AG10803 (cell line): ENCODE measurements at places on chromosomes 4 and X.

- DNase-seq = no peak
These were observed 148.3 kb upstream of the TLL1 start for GRCh38 chr4:165724786-165725185.

DNA sequence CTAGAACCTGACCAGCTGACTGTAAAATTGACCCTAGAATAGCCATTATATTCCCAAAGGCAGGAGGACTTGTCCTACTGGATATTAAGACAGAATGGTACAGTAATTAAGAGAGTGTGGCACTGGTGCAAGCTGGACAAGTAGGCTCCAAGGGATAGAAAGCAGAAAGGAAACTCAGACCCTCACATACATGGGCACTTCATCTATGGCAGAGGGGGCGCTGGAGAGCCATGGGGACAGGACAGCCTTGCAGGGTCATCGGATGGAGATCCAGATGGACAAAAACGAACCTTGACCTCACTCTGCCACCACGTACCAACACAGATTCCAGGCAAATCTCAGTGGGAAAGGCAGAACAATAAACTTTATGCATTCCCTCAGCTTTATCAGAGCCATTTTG is 40.6 kb downstream of the GAB3 start:
- no peak for DNase-seq

GRCh38 chr4:72325215-72325614 is 243.8 kb downstream of the ADAMTS3 start:
- peak; percentile 30 for DNase-seq

GRCh38 chrX:27626066-27626465 is 35.9 kb downstream of the DCAF8L2 start:
- DNase-seq = no peak

- DNase-seq = peak; percentile 3
These were observed 16.4 kb downstream of the MAGEA4 start for GRCh38 chrX:151929126-151929525.

DNA sequence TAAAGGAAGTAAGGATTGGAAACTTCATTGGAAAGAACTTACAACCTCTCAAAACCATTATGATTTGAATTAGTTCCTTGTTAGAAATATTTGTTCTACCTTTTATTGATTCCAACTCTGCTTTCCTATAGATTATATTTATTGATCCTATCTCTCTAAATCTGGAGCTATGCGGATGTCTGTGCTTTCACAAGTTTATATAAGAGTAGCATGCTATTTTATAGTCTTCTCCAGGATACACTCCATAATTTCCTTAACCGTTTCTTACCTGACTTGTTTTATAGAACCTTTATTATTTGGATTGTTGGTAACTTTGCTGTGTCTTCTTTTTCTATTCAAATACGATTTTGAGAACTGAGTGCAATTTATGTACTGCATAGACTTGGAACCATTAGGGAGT is 668.1 kb downstream of the RAPGEF2 start:
- DNase-seq = no peak

GRCh38 chrX:67500617-67501016 is 43.2 kb upstream of the AR start:
- no peak for DNase-seq

GRCh38 chr4:89284828-89285227 is 22.8 kb downstream of the GPRIN3 start:
- DNase-seq = no peak

DNA sequence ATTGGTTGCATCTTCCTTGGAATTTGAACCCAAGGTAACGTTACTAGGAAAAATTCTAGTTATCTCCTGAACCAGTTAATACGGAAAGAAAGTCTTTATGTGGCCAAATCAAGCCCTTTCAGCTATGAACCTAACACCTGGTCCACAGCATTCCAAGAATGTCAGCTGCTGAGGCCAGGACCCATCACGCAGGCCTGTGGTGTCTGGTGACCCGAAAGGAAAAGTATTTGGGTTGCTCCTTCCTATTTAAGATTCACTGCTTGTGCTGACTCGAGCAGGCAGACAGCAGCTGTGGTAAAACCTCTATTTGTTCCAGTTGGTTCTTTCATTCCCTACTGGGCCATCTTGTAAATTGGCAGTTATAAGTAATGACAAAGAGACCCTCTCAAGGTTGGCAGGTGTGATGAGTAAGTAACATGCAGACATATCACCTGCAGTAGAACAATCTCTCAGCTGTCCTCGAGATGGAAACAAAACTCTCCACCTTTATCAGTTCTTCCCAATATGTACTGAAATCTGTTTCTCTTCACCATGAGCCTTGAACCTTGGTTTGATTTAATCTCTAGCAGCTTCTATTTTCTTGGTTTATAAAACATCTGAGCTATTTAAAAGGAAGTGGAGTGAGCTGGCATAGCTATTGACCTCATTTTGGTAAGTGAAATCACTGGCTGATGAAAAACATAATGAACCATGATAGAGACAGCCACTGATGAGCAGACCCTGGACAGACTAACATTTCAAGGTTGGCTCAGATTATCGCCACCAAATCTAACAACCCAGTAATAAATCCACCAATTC is 182.1 kb upstream of the SMIM31 start:
- no peak for DNase-seq

- no peak for DNase-seq
These were observed 1.9 kb downstream of the ENPP6 start for GRCh38 chr4:184215709-184216328.

DNA sequence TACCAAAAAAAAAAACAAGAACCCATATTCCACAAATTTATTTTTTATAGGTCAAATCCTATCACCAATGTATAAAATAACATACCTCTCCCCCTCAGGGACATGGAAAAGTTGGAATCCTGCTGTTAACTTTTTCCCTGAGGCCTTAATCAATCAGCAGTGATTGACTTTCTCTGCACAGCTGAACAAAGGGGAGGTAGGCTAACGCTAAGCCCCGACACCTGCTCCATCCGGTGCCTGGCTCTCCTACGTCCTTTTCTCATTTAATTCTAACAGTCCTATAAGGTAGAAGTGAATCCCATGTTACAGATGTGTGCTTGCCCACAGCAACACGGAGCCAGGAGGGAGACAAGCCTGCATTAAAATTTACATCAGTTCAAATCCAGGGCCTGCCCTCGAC is 2.8 kb downstream of the CENPU start:
- no peak for DNase-seq

GRCh38 chr4:26263165-26263564 is 57.6 kb upstream of the RBPJ start:
- DNase-seq = no peak

- DNase-seq = no peak
These were observed 19.3 kb upstream of the ABLIM2 start for GRCh38 chr4:8177956-8178355.

- no peak for DNase-seq
These were observed 57.8 kb upstream of the NAP1L5 start for GRCh38 chr4:88755454-88755853.

DNA sequence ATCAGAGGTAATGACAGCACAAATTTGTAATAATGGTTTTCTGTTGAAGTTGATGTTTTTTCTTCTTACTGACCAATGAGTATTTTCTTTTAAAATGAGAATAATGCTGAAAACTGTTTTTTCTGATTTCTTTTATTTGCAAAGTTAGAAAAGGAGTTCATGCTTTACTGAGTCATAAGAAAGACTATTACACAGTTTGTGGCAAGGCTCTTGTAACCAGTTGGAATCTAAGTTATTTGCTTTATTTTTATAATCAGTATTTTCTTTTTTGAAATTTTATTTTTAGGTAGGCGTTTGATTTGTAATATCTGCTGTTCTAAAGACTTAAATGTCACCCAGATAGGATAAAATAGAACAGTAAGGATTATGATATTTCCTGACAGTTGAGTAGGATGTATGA is 25.5 kb downstream of the ANAPC4 start:
- DNase-seq = peak; percentile 58

DNA sequence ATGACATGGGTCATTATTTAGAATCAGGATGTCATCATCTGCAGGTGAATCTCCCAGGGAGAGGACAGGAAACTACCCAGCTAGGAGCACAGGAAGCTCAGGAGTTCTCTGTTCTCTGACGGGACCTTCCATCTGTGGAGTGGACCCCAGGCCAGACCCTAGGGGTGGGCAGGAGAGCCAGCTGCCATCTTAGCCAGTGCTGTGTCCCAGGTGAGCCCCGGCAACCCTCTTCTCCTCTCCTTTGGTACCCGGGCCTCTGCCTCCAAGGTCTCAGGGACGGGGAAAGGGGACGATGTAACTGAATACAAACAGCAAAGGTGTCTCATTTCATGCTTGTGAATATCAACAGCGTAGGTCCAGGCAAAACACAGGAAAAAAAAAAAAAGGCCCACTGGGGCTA is 48.5 kb downstream of the C4orf50 start:
- DNase-seq = no peak

GRCh38 chrX:63424063-63424462 is 72.9 kb upstream of the SPIN4 start:
- no peak for DNase-seq

GRCh38 chrX:73563738-73564068 is 706 bp downstream of the CHIC1 start:
- DNase-seq = peak; percentile 4

- DNase-seq = peak; percentile 78
These were observed 204.1 kb upstream of the NEIL3 start for GRCh38 chr4:177105536-177105935.

DNA sequence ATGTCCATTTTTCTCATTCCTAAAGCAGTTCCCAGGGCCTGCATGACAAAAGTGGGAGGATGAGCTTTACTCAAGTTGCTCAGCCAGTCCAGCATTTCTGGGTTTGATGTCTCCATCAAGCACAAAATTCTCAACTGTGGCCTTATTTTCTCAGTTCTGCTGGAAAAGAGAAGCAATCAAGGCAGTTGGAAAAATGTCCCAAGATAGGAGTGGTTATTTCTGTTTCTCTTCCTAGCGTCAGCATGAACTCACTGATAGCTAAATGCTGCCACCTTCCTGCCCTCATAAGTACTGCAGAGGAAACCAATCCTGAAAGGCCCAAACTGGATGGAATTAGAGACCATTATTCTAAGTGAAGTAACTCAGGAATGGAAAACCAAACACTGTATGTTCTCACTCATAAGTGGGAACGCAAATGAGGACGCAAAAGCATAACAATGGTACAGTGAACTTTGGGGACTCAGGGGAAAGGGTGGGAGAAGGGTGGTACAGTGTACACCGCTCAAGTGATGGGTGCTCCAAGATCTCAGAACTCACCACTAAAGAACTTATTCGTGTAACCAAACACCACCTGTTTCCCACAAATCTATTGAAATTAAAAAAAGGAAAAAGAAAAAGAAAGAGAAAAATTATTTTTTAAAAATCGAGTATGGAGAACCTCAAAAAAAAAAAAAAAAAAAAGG is 29.6 kb downstream of the ADH7 start:
- DNase-seq = peak; percentile 91

- DNase-seq = no peak
These were observed at the start of gene TBC1D1 for GRCh38 chr4:37890801-37891259. Gene TBC1D1, plus strand, starts transcription at chr4:37891084. Its CDS starts 11,012 bp downstream, at chr4:37902096.

DNA sequence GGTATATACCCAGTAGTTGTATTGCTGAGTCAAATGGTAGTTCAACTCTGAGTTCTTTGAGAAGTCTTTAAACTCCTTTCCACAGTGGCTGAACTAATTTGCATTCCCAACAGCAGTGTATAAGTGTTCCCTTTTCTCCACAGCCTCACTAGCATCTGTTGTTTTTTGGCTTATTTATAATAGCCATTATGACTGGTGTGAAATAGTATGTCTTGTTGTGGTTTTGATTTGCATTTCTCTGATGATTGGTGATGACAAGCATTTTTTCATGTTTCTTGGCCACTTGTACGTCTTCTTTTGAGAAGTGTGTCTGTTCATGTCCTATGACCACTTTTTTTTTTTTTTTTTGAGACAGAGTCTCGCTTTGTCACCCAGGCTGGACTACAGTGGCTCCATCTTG is 30.5 kb downstream of the GPR50 start:
- no peak for DNase-seq

GRCh38 chr4:26325191-26325590 is 4.4 kb downstream of the RBPJ start:
- peak; percentile 59 for DNase-seq

DNA sequence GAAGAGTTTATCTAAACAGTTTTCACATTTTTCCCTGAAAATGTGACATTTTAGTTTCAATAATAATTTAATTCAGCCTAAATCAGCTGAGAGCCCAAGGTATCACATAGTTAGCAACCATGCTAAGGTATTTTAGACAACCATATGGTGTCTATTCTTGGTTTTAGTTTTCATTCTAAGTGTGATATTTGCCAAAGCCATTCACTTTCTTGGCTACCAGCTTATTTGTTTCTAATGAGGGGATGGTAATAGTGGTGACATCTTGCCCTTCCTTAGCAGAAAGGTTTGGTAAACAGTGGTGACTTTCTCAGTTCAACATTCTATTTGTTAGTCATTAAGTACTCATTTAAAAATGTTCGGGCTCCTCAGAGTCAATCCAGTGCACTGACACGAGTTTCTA is 854.9 kb upstream of the HTR2C start:
- no peak for DNase-seq

DNA sequence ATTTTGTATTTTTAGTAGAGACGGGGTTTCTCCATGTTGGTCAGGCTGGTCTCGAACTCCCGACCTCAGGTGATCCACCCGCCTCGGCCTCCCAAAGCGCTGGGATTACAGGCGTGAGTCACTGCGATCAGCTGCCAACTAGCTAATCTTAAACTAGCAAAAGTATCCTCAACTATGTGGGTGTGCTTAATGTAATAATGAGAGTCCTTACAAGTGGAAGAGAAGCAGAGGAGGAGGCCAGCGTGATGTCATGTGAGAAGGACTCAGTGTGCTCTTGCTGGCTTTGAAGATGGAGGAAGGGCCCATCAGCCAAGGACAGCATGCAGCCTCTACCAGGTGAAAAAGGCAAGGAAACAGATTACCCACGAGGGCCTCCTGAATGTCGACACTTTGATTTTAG is 19.6 kb downstream of the SCD5 start:
- DNase-seq = no peak

- DNase-seq = no peak
These were observed 505.0 kb downstream of the TECRL start for GRCh38 chr4:63904201-63904600.

GRCh38 chrX:12798601-12799000 is 7.4 kb downstream of the PRPS2 start:
- DNase-seq = peak; percentile 12

- no peak for DNase-seq
These were observed 31.6 kb downstream of the TRMT44 start for GRCh38 chr4:8472158-8472688.

- no peak for DNase-seq
These were observed 87.5 kb downstream of the TRAPPC11 start for GRCh38 chr4:183746305-183747229.

DNA sequence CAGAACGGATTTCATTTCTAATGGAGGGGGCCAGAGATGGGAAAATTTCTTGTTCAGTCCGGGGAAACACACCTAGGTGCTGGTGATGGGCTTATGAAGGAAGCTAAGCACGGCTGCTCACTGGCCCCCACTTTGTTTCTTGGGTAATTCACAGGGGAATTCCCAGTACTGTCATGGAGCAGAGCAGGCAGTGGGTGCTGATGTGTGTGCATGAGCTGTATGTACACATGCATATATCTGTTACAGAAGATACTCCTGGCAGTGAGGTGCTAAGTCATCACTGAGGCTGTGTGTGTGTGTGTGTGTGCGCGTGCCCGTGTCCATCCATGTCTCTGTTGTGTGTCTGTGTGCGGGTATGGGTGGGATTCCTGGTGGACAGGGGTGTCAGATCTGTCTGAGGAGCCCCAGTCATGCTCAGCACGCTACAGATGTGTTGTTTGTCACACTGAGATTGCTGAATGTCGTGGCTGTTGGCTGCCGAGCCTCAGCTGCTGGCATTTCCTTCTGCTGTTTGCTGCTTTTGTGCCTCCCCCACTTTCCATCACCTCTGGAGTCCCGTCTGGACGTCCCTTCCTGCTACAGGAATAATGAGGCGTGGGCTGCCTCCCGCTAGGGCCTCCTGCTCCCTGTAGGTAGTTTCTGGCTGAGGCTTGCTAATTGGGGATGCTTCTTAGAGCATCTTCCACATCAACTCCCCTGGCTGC is 53.3 kb downstream of the JADE1 start:
- DNase-seq = no peak
